Activated CD8-positive, alpha-beta T cell treated with anti-CD3 and anti-CD28 coated beads, Interleukin-2, amount 10 ng/mL, durations not matched to agents 7 days and 5 days (primary cell): ENCODE measurements at places on chromosomes 7 and 10.

GRCh38 chr7:116363637-116364432 is 135.7 kb upstream of the CAV2 start:
- no peak for DNase-seq

DNA sequence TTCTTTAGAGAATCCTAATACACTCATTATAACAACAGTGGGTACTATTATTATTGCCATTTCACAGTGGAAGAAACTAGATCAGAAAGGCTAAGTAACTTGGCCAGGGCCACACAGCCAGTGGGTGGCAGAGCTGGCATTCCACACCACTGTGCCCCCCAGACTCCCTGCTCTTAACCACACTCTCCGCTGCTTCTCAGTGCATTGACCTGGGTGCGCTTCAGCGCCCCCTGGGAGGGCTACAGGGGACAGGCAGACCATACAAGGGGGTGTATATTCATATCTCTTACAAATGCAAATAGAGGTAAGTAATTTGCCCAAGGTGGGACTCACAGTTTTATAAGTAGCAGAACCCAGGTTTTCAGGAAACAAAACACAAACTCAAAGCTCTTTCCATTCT is 77.0 kb upstream of the NMT2 start:
- peak; percentile 37 for DNase-seq

GRCh38 chr7:41882256-41882655 is 179.4 kb upstream of the INHBA start:
- no peak for DNase-seq

GRCh38 chr7:29139796-29140195 is 6.5 kb downstream of the CPVL start:
- DNase-seq: no peak

DNA sequence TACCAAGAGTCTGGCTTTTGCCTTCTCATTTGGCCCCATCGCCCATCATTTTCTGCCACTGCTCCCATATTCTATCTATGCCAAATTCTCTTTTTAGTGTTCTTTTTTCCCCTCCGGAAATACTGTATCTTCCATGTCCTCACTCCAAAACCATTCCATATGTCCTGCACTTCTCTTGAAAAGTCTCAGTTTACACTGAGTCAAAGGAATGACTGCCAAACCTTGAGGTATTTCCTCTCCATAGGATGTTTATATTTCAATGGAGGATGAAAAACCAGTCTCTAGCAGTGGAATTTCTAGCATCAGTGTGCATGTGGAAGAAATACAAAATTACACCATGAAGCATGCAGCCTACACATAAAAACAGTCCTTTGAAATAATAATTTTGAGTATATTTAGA is 121.4 kb upstream of the PHYHIPL start:
- DNase-seq: no peak

GRCh38 chr7:49774459-49775064 is 1.1 kb downstream of the VWC2 start:
- no peak for DNase-seq

DNA sequence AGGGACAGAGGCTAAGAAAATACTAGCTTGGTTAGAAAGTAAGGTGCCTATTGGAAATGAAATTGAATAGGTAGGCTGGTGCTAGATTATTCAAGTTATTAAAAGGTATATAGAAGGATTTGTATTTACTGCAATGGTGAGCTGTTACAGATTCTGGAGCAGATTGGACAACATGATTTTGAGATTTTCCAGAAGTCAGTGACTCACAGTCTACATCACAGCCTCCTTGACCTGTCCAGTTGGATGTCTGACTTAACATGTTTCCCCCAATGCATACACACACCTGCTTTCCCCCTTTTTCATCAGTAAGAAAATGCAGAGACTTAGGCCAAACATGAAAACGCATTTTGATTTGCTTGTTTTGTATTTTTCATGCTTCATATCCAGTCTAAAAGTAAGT is 33.4 kb downstream of the STARD3NL start:
- no peak for DNase-seq

DNA sequence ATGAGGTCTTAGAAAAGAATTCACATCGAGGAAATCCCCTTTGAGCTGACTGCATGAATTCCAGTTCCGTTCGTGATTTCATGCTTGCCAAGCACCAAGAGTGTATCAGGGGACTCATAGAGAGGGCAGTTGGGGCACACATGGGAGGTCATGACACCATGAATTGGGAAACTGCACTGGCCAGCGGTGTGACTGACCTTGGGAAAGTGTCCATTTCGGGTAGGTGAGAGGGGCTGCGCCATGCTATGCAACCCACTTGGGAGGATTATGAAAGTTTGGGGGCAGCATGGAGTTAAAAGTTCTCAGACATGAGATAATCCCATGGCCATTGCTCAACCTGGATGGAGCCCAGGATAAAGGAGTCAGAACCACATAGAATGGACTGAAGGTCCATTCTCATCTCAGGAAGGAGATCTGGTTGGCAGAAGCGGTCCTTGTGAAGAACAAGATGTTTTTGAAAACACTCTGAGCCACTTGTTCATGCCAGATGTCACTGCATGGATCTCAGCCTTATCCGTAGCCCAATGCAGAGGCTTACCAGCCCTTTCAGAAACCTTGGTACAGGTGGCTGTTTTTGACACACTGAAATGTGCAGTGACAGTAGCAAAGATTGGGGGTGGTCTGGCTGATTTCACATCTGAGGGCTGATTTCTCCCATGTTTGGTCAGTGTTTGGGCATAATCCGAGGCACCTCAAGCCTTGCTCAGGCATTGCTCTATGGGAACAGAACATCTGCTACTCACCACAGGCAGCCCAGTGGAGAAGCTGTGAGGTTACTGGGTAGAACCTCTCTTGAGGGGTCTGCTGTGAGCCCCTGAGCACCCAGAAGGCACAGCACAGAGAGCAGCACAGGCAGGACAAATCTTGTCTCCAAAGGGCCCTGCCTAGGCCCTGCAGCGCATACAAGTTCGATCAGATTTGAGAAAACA is 252.3 kb downstream of the CXCL12 start:
- DNase-seq: no peak

GRCh38 chr10:85849315-85849714 is 517.3 kb downstream of the GRID1 start:
- no peak for DNase-seq

GRCh38 chr10:48932831-48933664 is 6.6 kb downstream of the LRRC18 start:
- DNase-seq: no peak

GRCh38 chr10:129939416-129940275 is 24.4 kb downstream of the EBF3 start:
- DNase-seq: no peak

GRCh38 chr7:45178241-45179225 is 20.9 kb downstream of the RAMP3 start:
- DNase-seq: no peak

GRCh38 chr10:34791947-34792346 is 23.1 kb downstream of the PARD3 start:
- no peak for DNase-seq

GRCh38 chr7:35753761-35754603 is 46.9 kb upstream of the SEPTIN7 start:
- no peak for DNase-seq

GRCh38 chr7:152850420-152850819 is 90.9 kb downstream of the ACTR3B start:
- no peak for DNase-seq

GRCh38 chr7:29956487-29956836 is 33.1 kb downstream of the SCRN1 start:
- DNase-seq: no peak

- DNase-seq: no peak
Measured at GRCh38 chr7:81248420-81248819, 329.6 kb upstream of the SEMA3C start.

- DNase-seq: no peak
Measured at GRCh38 chr10:50648089-50648934, 24.6 kb upstream of the SGMS1 start.

GRCh38 chr10:42654419-42654818 is 16.0 kb upstream of the ZNF33B start:
- DNase-seq: no peak
